Hindlimb muscle (tissue), 1 donor: ENCODE measurements at places on chromosomes 13 and 19. TPM values are rescaled to one million over a fixed set of nuclear protein-coding genes. Genes with fewer than 3 reads are reported as not detected.
A peak's percentile ranks its signal among the peaks of the same experiment; 100 is the strongest.

- DNase-seq = no peak
Measured at GRCh38 chr13:95267662-95268342, 33.4 kb downstream of the ABCC4 start.

Gene DAPK3
- polyA plus RNA-seq = 97.3 TPM

Gene CDK8
- 19.9 TPM for polyA plus RNA-seq

DNA sequence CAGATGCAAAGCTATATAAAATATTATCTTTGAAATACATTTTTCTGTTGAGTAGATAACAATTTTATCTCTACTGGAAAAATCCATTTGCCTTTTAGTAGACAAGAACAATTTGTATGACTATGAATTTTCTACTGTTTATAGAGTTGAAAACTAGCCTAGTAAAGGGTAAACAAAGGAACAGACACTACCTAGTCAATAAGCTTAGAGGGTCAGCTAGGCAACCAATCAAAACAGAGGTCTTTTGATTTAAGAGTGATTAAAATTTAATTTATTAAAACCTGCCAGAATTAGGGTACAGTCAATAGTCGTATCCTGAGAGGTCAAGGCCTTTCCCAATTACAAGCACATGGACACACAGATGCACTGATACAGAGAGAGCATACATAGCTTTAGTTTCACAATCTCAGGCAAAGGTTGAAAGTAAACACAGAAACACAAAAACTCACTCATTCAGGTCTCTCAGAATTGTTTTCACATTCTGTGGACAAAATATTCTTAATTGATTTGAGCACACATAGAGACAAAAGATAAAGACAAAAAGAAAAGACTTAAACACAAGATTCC is 24.5 kb upstream of the GPC6 start:
- DNase-seq = no peak

GRCh38 chr19:17292301-17293074 is 10.7 kb downstream of the ABHD8 start:
- DNase-seq = peak; percentile 78

DNA sequence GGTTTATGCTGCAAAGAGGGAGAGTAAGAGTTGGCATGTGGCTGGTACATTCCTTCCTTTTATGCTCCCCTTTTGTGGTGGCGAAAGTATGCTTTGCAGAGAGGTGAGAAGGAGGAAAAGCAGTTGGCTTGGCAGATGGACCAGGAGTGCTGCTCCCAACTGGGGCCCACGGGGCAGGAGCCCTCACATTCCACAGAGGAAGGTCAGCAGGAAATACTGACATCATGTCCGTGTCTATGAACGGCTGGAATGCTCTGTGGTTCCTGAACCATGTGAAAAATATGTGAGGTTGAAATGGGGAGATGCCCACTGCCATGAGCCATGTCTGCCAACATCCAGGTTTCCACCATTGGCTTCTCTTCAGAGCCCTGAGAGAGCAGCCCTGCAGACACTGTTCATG is 33.3 kb upstream of the GAS6 start:
- DNase-seq = no peak

Gene C1QTNF9B
- polyA plus RNA-seq = 2.5 TPM

DNA sequence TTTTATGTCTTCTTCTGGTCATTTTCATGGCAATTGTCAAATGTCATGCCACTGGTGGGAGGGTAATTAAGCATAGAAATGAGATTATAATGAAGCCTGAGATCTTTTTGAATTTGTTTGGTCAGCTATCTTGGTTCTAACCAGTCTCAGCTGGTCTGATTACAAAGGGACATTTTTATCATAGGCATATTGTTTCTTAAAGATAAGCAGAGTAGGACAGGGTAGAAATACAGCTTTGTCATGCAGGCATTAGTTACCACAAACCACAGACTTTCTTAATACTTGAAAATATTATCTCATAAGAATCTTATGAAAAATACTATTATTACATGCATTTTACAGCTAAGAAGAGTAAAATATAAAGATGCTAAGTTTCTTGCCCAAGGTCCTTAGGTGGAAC is 1761.5 kb downstream of the PCDH9 start:
- no peak for DNase-seq

Gene AP3D1
- 66.5 TPM for polyA plus RNA-seq

DNA sequence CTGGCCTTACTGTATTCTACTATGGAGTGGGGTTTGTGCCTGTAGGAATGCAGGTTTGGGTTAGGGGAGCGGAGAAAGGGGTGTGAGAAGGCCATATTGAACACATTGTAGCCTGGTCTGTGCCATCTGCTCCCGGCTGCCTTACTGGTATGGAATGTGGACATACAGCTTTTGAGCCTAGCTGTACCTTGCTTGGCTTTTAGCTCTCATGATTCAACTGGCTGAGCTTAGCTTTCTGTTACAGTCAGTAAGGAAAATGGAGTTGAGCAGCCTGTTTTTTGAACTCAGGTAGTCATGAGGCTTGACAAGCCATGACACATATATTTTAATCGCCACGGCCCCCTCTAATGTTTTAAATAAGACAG is 41.6 kb downstream of the ARHGAP35 start:
- DNase-seq = no peak
